ENCODE measurements at places on chromosomes 12 and 14. TPM values are rescaled to one million over a fixed set of nuclear protein-coding genes. Genes with fewer than 3 reads are reported as not detected.

- no peaks in the 10 kb centered on the region for H3K27me3 ChIP-seq
- DNase-seq: no peak
- H3K4me1 ChIP-seq: no peaks in the 10 kb centered on the region
- no peak overlapping the region for H3K4me3 ChIP-seq
- no peak overlapping the region for H3K27ac ChIP-seq
These were observed 49.3 kb downstream of the DLK1 start for GRCh38 chr14:100775831-100776591.

- no peaks in the 10 kb centered on the region for H3K4me1 ChIP-seq
- H3K27me3 ChIP-seq: no peaks in the 10 kb centered on the region
- no peak overlapping the region for H3K27ac ChIP-seq
- no peak for DNase-seq
- H3K36me3 ChIP-seq: no peaks in the 10 kb centered on the region
These were observed 1.4 kb upstream of the RNASE10 start for GRCh38 chr14:20503898-20504297.

- no peaks in the 10 kb centered on the region for H3K4me1 ChIP-seq
- no peaks in the 10 kb centered on the region for H3K27me3 ChIP-seq
- no peak overlapping the region for H3K4me3 ChIP-seq
- DNase-seq: no peak
These were observed 5.0 kb upstream of the E2F7 start for GRCh38 chr12:77070382-77070781.

DNA sequence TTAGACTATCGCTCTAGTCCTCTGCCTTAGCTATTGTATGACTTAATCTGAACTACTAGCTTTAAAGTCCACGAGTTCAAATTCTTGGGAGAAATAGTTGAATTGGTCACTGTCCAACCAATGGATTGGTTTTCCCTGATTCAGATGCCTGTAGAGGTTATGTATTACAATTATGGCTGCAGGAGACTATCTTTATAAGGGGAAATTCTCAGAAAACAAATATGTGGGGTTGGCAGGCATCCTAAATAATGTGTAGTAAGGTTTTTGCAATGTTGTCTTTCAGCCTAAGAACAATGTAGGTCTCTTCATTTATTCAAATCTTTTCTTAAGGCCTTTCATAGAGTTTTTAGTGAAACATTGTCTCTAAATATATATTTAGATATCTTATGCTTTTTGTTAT lies 26.9 kb downstream of the MYRFL start:
- DNase-seq: no peak
- H3K27me3 ChIP-seq: no peaks in the 10 kb centered on the region
- no peak overlapping the region for H3K4me3 ChIP-seq
- H3K4me1 ChIP-seq: no peaks in the 10 kb centered on the region
- no peak overlapping the region for H3K27ac ChIP-seq
- H3K36me3 ChIP-seq: no peaks in the 10 kb centered on the region

DNA sequence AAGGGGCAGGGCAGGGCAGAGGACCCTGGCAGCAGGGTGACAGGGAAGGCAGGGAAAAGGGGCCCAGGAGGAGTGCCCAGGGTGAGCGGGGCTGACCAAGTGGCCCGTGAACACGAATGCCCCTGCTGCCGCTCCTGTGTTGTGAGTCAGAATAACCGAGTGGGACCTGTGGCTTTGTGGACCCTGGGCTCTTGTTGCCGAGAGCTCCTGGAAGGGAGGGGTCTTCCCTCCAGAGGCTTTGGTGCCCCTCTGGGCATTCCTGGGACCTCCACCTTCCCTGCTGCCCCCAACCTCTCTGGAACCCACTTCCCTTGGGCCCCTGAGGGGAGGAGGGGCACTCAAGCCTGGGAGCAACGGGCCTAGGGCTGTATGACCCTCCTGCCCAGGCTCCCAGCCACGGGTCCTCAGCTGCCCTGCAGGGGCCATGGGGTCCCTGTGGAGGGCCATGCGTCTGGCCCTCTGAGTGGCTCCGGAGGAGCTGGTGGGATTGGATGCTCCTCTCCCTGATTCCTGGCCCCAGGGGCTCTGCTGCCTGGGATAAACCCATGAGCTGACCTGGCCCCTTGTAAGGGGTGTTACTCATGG lies 319.4 kb downstream of the TMEM121 start:
- H3K4me3 ChIP-seq: no peak overlapping the region
- H3K27me3 ChIP-seq: no peaks in the 10 kb centered on the region
- H3K27ac ChIP-seq: no peak overlapping the region
- H3K4me1 ChIP-seq: no peaks in the 10 kb centered on the region
- no peaks in the 10 kb centered on the region for H3K36me3 ChIP-seq
- DNase-seq: peak; percentile 14

GRCh38 chr12:113208041-113208934 lies 13.0 kb upstream of the TPCN1 start:
- peaks cover 18% of the 10 kb centered on the region for H3K4me1 ChIP-seq
- no peak overlapping the region for H3K4me3 ChIP-seq
- no peaks in the 10 kb centered on the region for H3K27me3 ChIP-seq
- H3K27ac ChIP-seq: peak overlapping the region; percentile 66
- H3K36me3 ChIP-seq: no peaks in the 10 kb centered on the region

DBX2 gene
- total RNA-seq: not detected

AREL1 gene
- total RNA-seq: 39.2 TPM

POLE2 gene
- total RNA-seq: 2.1 TPM

ALKBH2 gene
- 16.4 TPM for total RNA-seq

BDKRB1 gene
- total RNA-seq: 0.24 TPM

DDN gene
- total RNA-seq: 0.17 TPM

Measured in upper lobe of left lung (tissue), 6 donors.